ENCODE measurements at places on chromosomes 11 and 22. TPM values are rescaled to one million over a fixed set of nuclear protein-coding genes. Genes with fewer than 3 reads are reported as not detected.

- H3K4me3 ChIP-seq = no peak overlapping the region
- peaks cover 17% of the 10 kb centered on the region for H3K4me1 ChIP-seq
- no peaks in the 10 kb centered on the region for H3K27me3 ChIP-seq
- DNase-seq = no peak
Measured at GRCh38 chr11:119723243-119723951, 5.6 kb downstream of the NECTIN1 start.

DNA sequence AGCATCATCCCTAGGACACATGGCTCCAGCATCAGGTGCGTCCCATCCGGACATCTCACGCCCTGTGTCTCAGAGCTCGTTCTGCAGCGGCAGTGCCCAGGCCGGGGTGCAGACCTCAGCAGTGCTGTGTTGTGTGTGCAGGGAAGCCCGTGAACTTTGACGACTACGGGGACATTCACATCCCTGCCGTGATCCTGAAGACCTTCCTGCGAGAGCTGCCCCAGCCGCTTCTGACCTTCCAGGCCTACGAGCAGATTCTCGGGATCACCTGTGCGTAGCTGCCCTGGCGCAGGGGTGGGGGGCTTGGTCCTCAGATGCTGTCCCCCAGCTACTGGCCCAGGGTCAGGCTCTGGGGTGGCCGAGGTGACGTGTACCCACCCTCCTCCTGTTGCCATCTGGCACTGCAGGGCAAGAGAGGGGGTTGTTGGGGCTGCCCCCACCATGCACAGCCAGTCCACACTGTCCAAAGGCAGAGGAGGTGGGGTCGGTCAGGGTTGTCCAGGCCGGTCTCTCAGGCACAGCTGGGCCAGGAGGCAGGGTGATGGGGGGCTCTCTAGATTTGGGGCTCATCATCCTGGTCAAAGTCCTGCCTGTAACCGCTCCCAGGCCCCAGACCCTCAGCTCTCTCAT, 96.5 kb downstream of the ARHGAP8 start:
- no peaks in the 10 kb centered on the region for H3K27me3 ChIP-seq
- H3K36me3 ChIP-seq = no peaks in the 10 kb centered on the region
- H3K4me3 ChIP-seq = no peak overlapping the region
- no peak overlapping the region for H3K27ac ChIP-seq

- no peaks in the 10 kb centered on the region for H3K27me3 ChIP-seq
- no peak for DNase-seq
Measured at GRCh38 chr22:24925586-24926427, 20.7 kb downstream of the LHFPL7 start.

DNA sequence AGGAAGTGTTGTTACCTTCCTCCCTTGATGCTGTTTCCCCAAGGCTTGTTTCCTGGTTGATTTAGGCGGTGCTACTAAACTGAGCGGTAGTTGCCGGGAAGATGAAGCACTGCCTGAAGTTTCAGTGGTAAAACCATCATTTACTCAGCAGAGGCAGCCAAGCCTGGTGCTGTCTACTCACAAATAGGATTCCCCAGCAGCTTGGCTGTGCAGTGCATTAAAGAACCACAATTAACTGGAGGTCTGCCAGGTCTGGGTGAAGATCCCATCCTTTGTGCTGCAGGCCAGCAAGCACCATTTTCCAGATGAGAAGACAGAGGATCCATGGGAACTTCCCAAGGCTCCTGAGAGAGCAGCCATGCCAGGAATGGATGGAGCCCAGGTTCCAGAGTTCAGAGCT, 231.9 kb upstream of the E2F8 start:
- no peaks in the 10 kb centered on the region for H3K27me3 ChIP-seq
- no peak overlapping the region for H3K4me3 ChIP-seq
- H3K36me3 ChIP-seq = no peaks in the 10 kb centered on the region
- H3K27ac ChIP-seq = no peak overlapping the region
- H3K4me1 ChIP-seq = no peaks in the 10 kb centered on the region

DNA sequence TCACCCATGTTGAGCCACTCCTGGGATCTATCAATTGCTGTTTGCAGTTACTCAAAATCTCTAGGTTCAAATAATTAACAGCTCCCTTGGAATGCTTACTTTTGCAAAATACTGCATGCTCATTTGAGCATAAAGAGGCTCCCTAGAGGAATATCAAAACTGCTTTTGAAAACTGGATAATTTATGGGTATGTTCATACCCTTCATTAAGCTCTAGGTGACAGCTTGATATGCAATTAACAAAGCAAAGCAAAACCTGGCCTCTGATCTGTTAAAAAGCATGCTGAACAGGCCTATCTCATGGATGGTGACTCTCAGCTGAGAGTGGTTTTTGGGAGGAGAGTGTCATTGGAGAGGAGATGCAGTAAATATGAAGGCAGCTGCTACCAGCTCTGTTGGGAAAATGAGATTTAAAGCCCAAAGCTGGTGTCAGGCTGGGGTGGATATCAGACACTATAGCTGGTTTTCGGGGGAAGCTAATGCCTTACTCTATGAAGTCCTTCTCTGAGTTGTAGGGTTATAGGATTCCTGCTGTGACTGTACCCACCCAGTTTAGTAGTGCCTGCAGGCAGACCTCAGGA, 110.9 kb downstream of the RASSF10 start:
- no peak for DNase-seq
- peaks cover 12% of the 10 kb centered on the region for H3K27me3 ChIP-seq
- H3K4me3 ChIP-seq = no peak overlapping the region
- no peak overlapping the region for H3K27ac ChIP-seq
- no peaks in the 10 kb centered on the region for H3K36me3 ChIP-seq

DNA sequence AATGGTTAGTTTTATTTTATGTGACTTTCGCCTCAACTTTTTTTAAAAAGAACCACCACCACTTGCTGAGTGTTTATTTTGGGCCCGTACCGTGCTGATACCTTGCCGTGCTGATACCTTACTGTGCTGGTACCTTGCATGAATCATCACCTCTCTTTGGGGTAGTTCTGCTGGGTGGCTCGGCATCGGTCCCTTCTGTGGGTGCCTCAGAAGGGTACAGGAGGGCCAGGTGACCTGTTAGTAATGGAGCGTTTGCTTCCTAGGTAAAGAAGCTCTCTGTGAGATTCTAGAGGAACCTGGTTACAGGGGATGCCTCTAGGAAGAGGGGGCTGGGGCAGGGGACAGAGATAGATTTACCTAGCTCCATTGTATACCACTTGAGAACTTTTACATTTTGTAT, 17.1 kb downstream of the TOM1 start:
- H3K27me3 ChIP-seq = no peaks in the 10 kb centered on the region
- H3K4me3 ChIP-seq = no peak overlapping the region
- no peaks in the 10 kb centered on the region for H3K36me3 ChIP-seq
- no peak overlapping the region for H3K27ac ChIP-seq
- no peak for DNase-seq

- H3K36me3 ChIP-seq = no peaks in the 10 kb centered on the region
- DNase-seq = no peak
- no peak overlapping the region for H3K27ac ChIP-seq
- no peaks in the 10 kb centered on the region for H3K4me1 ChIP-seq
Measured at GRCh38 chr11:18452927-18453326, 2.7 kb upstream of the LDHAL6A start.

DNA sequence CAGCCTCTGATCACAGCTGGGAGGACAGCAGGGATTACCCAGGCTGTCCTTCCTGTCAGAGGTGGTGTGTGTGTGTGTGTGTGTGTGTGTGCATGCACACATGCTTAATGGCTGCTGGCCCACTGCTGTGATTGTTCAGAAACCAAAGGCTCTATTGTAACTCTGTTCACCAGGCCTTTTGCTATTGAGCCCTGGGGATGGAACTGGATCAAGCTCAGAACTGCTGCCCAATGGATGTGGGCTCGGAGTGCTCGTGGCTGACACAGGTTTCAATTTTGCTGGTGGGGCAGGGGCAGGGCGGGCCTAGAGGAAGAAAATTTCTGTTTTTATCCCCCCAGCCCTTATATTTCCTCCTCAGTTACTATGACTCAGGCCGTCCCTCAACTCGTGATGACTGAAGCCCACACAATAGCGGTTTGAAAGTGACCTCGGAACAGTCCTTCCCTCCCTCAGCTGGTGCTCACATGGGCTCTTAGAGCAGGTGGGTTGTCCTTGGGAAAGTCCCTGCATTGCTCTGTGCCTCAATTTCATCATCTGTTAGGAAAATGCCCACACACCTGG, 359.3 kb downstream of the TENM4 start:
- no peaks in the 10 kb centered on the region for H3K36me3 ChIP-seq
- no peak overlapping the region for H3K4me3 ChIP-seq
- H3K4me1 ChIP-seq = no peaks in the 10 kb centered on the region

DNA sequence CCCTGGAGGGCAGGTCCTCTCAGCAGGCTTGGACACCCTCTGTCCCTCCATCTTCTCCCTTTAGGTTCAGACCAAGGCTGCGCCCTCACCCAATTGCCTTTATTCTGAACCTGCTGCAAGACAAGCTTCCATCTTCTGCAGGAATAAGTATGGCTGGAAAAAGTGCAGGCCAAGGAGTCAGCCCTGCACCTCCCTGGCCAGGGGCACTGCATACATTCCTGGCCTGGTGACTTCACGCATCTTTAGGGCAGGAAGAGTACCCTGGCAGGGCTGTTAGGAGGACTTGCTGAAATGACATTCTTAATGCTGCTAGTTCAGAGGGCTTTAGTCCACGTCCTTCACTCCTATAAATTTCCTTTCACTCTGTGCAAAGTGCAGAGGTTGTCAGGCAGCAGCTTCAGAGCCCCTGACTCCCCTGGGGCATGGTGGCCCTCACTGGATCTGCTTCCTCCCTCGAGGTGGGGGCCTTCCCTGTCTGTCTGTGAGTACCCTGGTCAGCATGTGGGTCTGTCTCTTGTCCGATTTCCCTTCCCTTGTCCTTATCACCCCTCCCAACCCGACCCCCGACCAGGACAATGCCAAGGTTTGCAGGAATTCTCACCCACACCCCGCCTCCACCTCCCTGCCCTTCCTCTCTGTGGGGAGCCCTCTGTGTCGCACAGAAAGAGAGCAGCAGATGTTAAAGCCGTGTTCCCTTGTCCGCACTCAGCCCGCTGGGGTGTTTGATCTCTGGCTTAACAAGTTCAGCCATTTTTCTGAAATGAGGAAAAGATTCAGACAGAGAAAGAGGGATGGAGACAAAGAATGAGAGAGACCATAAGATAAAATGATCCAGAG, 124.5 kb upstream of the SYT13 start:
- H3K27ac ChIP-seq = no peak overlapping the region
- no peaks in the 10 kb centered on the region for H3K36me3 ChIP-seq
- no peak for DNase-seq
- no peak overlapping the region for H3K4me3 ChIP-seq

GRCh38 chr11:77407613-77408012, 66.3 kb downstream of the PAK1 start:
- DNase-seq = peak; percentile 85
- no peaks in the 10 kb centered on the region for H3K27me3 ChIP-seq
- H3K4me1 ChIP-seq = peaks cover 24% of the 10 kb centered on the region
- no peaks in the 10 kb centered on the region for H3K36me3 ChIP-seq

DNA sequence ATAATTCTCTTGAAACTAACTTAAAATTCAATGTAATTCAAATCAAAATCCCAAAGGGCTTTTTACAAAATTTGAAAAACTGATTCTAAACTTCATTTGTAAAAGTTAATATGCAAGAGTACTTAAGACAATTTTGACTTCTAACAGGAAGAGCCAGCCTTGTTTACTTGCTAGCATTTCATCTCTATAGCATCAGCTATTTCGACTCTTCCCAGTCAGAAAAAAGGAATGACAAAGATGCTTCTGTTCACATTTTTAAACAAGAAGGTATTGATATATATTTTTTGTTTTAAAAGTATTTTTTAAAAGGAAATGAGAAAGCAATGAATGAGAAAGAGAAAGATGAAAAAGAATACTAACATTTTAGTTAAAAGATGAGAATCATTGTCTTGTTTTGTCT, 16.4 kb downstream of the SLN start:
- no peaks in the 10 kb centered on the region for H3K4me1 ChIP-seq
- H3K27ac ChIP-seq = no peak overlapping the region
- H3K27me3 ChIP-seq = no peaks in the 10 kb centered on the region
- no peak for DNase-seq
- no peak overlapping the region for H3K4me3 ChIP-seq

- H3K4me1 ChIP-seq = peaks cover 14% of the 10 kb centered on the region
- H3K27me3 ChIP-seq = no peaks in the 10 kb centered on the region
- peak; percentile 86 for DNase-seq
Measured at GRCh38 chr11:96012086-96012824, 88.3 kb upstream of the MTMR2 start.

- peaks cover 26% of the 10 kb centered on the region for H3K27me3 ChIP-seq
- peaks cover 27% of the 10 kb centered on the region for H3K4me1 ChIP-seq
- no peak overlapping the region for H3K27ac ChIP-seq
Measured at GRCh38 chr22:39238966-39239505, 5.7 kb downstream of the PDGFB start.

DNA sequence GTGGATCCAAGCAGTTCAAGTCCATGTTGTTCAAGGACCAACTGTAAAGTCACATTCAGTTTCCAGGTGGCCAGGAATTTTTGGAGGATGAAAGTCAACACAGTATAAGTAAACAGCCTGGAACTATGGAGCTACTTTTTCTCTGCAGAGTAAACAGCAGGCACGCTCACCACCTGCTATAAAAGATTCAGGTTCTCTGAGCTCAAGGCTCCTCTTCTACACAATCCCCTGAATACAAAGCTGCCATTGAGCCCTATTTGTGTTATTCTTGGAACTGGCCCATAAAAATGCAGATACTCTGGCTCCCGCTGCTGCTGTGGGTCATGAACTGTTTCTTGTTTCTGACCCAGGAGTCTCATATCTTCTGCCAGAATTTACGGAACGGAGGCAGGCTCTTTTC, 56.9 kb upstream of the PRR5 start:
- H3K4me3 ChIP-seq = no peak overlapping the region
- peaks cover 2% of the 10 kb centered on the region for H3K27me3 ChIP-seq
- no peaks in the 10 kb centered on the region for H3K4me1 ChIP-seq
- H3K36me3 ChIP-seq = no peaks in the 10 kb centered on the region
- H3K27ac ChIP-seq = no peak overlapping the region

DNA sequence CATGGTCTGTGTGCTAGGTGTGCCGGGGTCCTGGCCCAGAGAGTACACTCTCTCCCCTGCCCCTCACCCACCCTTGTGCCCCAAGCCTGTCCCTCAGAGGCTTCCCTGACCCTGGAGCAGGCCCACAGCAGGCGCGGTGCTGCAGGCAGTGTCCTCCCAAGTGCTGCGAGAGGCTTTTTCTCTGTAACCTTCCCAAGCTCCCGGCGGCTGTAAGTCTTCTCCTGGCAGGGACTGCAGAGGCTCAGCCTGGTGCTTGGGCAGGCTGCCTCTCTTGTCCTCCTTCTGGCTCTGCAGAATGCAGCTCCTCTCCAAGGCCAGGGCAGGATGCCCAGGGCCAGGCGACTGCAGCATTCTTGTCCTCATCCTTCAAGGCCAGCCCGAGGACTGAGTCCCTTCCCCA, 15.9 kb downstream of the RFPL1 start:
- no peaks in the 10 kb centered on the region for H3K4me1 ChIP-seq
- H3K27ac ChIP-seq = no peak overlapping the region
- no peak for DNase-seq
- no peaks in the 10 kb centered on the region for H3K36me3 ChIP-seq
- no peak overlapping the region for H3K4me3 ChIP-seq

- no peaks in the 10 kb centered on the region for H3K27me3 ChIP-seq
- peaks cover 32% of the 10 kb centered on the region for H3K4me1 ChIP-seq
- no peak for DNase-seq
Measured at GRCh38 chr11:39363571-39363970, 2095.9 kb downstream of the LRRC4C start.

- peak; percentile 65 for DNase-seq
- no peak overlapping the region for H3K4me3 ChIP-seq
- H3K36me3 ChIP-seq = peaks cover 26% of the 10 kb centered on the region
- H3K27me3 ChIP-seq = no peaks in the 10 kb centered on the region
- H3K27ac ChIP-seq = peak overlapping the region; percentile 96
Measured at GRCh38 chr22:36329254-36330078, 58.3 kb downstream of the MYH9 start.

The CLCF1 gene
- total RNA-seq = 0.69 TPM

The LGR4 gene
- total RNA-seq = 24.7 TPM

The OR52I1 gene
- not detected for total RNA-seq

The P4HA3 gene
- total RNA-seq = 0.52 TPM
